ENCODE measurements at places on chromosomes 2 and 18.
A peak's percentile ranks its signal among the peaks of the same experiment; 100 is the strongest.

DNA sequence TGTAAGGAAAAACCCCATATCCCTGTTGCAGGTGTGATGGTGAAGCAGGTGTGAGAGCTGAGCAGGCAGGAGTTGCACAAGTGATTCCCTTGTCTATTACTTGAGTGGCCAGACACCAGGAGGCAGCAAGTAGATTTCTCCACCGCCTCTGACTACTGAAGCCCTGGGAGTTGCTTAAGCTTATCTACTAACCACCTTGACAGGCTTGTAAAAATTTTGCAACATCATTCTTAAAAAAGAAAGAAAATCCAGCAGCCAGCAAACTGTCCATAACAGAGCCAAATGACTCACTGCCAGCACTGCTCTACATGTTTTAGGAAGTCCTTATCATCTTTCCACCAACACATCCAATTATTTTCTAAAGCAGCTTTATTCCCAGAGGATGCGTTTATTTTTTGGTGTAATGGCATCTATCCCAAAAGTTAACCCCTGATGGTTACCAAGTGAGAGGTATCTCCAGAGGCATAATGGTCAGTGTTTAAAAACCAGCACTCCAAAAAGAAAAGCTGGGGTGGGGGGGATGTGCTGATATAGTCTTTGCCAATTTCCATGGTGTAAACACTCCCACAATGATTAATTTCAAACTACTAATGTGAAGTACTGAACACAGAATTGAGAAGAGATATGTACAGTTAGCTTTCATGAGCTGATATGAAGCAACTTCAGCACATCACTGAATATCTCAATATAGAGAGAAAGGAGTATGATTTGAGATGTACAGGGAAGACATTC is 16.3 kb upstream of the GPR39 start:
- no peaks in the 10 kb centered on the region for H3K4me1 ChIP-seq
- no peak for DNase-seq
- peaks cover 2% of the 10 kb centered on the region for H3K36me3 ChIP-seq
- H3K4me3 ChIP-seq = no peak overlapping the region
- H3K27me3 ChIP-seq = peaks cover 52% of the 10 kb centered on the region

DNA sequence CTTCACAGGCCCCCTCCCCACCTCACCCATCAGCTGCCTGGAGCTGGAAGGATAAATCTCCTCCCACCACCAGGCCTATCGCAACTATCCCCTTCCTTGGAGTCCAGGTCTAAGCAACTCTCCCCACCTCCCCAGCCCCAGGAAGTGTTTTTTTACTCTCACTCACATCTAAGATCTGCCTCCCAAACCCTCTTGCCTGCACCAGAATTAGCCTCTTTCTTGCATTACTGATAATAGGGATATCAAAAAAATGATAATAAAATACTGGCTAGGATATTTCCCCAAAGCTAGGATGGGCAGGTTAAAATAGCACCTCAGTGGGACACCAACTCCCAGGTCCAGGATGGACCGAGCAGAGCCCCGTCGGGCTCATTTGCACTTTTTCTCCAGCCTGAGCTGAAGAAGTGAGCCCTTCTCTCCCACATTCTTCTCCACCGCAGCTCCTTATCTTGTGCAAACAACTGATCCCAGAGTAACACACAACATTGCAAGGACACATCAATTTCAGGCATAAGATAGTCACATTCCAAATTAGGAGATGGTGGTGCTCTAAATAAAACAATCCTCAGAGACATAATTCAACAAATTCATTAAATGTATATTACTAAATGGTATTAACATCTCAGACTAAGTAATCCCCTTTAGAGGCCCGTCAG is 17.7 kb upstream of the CIB4 start:
- peaks cover 4% of the 10 kb centered on the region for H3K27me3 ChIP-seq
- no peak overlapping the region for H3K4me3 ChIP-seq
- no peaks in the 10 kb centered on the region for H3K4me1 ChIP-seq
- H3K27ac ChIP-seq = no peak overlapping the region

GRCh38 chr2:61460163-61460562 is 10.7 kb downstream of the USP34 start:
- no peak overlapping the region for H3K4me3 ChIP-seq
- H3K4me1 ChIP-seq = peaks cover 45% of the 10 kb centered on the region
- peak overlapping the region; percentile 90 for H3K27ac ChIP-seq

GRCh38 chr18:36895606-36896005 is 66.7 kb downstream of the KIAA1328 start:
- no peaks in the 10 kb centered on the region for H3K27me3 ChIP-seq
- DNase-seq = no peak
- peaks cover 1% of the 10 kb centered on the region for H3K4me1 ChIP-seq

- H3K27me3 ChIP-seq = no peaks in the 10 kb centered on the region
- H3K4me3 ChIP-seq = no peak overlapping the region
- H3K36me3 ChIP-seq = no peaks in the 10 kb centered on the region
- H3K27ac ChIP-seq = no peak overlapping the region
- H3K4me1 ChIP-seq = peaks cover 20% of the 10 kb centered on the region
- DNase-seq = no peak
Observed at GRCh38 chr2:226414335-226414734, 385.3 kb downstream of the IRS1 start.

DNA sequence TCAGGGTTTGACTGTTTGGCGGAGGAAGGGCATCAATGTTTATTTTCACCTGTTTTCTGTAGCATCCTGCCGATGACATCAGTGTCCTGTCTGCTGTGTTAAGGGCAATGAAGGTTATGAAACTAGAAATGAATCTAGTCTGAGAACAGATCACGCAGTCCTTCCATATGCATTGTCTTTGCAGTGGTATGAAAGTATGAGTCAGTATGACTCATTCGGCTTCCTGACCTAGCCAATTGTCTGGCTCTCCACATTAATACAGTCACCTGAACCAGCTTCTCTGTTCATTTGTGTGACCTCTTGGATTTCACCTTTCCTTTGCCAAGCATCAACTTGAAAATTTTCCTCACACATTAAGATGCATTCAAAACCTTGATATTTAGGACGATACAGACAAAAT is 353.8 kb downstream of the RND3 start:
- no peaks in the 10 kb centered on the region for H3K36me3 ChIP-seq
- H3K4me1 ChIP-seq = peaks cover 26% of the 10 kb centered on the region
- H3K27ac ChIP-seq = no peak overlapping the region
- DNase-seq = no peak
- H3K4me3 ChIP-seq = no peak overlapping the region

GRCh38 chr2:20796374-20796791 is 26.5 kb downstream of the LDAH start:
- no peak overlapping the region for H3K4me3 ChIP-seq
- peaks cover 12% of the 10 kb centered on the region for H3K36me3 ChIP-seq
- peak overlapping the region; percentile 46 for H3K27ac ChIP-seq
